ENCODE measurements at places on chromosomes 3 and 15.

GRCh38 chr3:164155400-164155799, 922.9 kb downstream of the SI start:
- DNase-seq = no peak

GRCh38 chr15:59570315-59570714, 41.3 kb upstream of the GCNT3 start:
- no peak for DNase-seq

DNA sequence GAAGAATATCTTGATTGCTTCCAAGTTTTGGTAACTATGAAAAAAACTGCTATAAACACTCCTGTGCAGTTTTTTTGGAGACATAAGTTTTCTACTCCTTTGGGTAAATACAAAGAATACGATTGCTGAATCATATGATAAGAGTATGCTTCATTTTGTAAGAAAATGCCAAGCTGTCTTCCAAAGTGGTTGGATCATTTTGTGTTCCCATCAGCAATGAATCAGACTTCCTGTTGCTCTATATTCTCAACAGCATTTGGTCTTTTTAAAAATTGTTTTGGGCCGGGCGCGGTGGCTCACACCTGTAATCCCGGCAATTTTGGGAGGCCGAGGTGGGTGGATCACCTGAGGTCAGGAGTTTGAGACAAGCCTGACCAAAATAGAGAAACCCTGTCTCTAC, 14.5 kb downstream of the BTD start:
- no peak for DNase-seq

GRCh38 chr3:186782542-186783057, 777 bp upstream of the EIF4A2 start:
- peak; percentile 54 for DNase-seq

- DNase-seq = peak; percentile 55
These were observed 378.2 kb upstream of the AZI2 start for GRCh38 chr3:28726840-28727239.

- peak; percentile 88 for DNase-seq
These were observed 270.8 kb downstream of the UACA start for GRCh38 chr15:70492240-70493177.

DNA sequence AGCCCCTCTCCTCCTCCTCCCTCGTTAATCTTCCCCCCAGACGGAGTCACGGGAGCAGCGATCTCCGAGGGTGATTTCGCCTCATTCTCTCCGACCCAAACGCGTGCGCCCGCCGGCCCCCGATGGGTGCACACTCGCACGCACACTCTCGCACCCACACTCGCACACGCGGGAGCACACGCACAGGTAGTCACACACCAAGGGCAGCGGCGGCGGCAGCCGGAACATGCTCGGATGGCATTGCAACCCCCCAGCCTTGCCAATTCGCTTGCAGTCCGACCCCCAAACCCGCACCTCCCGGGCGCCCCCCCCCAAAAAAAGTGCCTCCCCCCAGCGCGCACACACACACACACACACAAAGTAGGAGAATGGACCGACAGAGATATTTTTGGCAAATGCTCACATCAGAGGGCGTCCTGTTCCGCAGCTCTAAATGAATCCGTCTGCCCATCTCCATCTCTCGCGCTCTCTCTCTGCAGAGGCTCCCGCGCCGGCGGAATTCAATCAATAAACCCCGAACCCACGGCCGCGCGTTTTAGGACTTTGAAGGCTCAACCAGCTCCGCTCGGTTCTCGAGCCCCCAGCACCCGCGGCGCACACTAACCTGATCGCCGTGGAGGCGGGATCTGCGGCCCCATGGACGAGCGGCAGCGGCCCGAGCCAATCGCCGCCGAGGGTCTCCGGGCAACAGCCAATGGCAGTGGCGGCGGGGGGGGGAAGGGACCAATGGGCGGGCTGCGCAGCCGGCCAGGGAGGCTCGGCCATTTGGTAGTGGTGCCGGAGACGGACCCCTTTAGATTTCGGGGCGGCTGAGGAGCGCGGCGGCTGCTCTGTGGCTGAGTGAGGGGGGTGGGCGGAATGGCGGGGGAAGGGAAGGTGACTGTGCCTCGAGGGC, at the start of gene ANP32A:
ANP32A (minus strand) TSS at position 601 of the 895 bp plus-strand sequence; CDS start at position 457, 144 bp downstream.
- DNase-seq = peak; percentile 88

GRCh38 chr15:70658641-70659040, 104.7 kb downstream of the UACA start:
- no peak for DNase-seq

- DNase-seq = no peak
These were observed 43.7 kb upstream of the CD47 start for GRCh38 chr3:108134555-108134880.

DNA sequence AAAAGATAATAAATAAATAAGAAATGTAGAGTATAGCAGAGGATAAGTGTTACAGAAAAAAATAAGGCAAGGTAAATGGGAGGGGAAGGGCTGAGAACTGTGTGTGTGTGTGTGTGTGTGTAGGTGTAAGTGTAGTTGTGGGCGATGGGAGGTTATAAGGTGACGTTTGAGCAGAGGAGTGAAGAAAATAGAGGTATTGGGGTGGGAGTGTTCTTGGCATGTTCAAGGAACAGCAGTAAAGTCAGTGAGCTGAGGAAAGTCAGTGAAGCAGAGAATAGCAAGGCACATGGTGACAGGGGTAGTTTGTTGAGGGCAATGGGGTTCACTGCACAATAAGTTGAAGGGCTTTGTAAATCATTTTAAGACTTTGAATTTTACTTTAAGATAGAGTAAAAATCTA, 30.9 kb upstream of the ZNF148 start:
- DNase-seq = no peak

- DNase-seq = no peak
These were observed 78.5 kb downstream of the HMG20A start for GRCh38 chr15:77499087-77499760.

DNA sequence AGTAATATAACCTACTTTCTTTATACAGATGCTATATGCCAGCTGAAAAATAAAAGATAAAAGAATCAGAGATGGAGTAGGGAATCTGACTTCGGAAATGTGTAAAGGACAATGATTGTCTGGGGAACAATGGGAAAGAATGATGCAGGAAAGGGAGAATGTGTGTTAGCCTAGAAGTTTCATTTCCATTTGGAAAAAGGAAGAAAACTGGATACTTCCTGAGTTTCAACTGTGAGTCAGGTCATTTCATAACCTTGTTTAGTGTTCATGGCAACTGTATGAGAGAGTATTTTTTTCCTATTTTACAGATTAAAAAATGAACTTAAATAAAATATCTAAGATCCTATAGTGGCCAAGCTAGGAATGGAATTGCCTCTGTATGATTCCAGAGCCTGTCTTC, 261.3 kb upstream of the NECTIN3 start:
- DNase-seq = no peak

DNA sequence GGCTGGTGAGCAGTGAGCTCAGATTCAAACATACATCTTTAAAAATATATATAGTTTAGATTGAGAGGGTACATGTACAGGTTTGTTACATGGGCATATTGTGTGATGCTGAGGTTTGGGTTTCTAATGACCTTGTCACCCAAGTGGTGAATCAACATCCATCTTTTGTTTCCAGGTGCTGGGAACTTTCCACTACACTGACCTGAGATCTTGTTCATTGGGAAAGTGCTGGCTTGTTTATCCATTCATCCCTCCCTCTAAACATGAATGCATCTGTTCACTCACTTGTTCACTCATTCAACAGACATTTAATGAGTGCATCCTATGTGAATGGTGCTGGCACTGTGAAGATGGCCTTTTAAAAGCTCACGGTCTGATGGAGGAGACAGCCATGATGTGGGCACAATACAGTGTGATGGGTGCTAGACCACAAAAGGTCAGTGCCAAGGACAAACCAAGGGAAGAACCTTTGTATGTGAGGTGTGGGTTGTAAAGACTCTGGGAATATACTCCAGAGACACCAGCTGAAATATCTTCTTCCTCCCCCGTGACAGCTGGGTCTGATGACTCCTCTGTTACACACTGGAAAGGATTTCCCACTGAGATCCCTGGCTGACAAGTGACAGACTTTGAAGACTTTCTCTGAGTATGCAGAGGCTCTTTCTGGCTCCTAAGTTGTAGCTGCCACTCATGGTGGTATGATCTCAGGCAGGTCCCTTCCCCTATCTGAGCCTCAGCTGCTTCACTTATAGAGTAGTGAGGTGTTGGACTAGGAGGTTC, 16.2 kb upstream of the ITGA11 start:
- DNase-seq = no peak

- DNase-seq = no peak
These were observed 220.9 kb upstream of the LRRFIP2 start for GRCh38 chr3:37395286-37395685.

- no peak for DNase-seq
These were observed 550.2 kb downstream of the ZBBX start for GRCh38 chr3:166829896-166830295.

DNA sequence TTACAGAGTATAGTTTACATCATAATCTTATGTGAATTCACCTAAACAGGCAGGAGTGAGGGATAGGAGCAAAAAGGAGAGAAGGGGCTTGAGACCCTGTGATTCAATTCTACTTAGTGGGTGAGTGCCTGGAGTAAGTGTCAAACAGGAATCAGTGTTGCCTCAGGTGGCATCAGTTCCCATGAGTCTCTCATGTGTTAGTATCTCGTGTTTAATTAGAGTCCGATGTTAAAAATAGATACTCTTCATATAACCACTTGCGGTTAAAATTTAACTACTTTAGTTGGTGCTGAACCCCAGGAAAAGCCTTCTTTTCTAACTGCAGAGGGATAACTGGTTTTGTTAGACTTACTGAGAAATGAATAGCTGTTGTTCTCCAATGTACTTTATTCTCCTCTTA, 251.5 kb downstream of the SUCLG2 start:
- DNase-seq = no peak

DNA sequence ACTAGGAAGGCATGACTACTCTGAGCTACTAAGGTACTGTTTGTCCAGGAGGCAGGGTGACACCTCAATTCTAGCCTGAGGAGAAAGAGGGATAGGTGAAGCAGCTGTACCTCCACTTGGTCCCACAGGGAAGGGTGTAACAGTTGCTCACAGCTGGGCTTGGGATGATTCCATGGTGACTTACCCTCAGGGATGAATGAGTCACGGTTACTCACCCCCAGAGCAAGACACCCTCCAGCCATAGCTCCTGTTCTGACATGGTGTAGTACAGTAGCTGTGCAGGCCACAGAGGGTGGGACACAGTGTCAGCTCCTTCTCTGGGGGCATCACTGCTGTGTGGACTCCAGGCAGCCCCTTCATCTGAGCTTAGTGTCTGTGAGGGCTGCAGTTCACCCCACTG, 868.6 kb upstream of the SEMA6D start:
- peak; percentile 13 for DNase-seq

DNA sequence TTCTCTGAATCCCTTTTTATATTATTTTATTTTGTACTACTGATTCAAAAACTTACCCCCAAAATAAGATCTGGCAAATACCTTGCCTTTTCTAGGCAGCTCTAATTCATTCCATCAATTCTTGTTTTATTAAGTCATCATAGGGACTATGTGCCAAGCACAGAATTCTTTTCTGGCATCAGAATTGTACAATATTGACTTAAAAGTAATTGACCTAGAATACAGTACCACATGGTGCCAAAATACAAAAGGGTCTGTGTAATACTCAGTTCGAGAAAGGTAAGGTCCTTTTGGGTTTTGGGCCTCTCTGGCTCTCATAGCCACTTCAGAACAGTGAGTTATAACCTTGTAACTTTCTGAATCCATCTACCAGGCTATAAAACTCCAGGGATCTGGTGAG, 46.2 kb downstream of the KBTBD8 start:
- DNase-seq = no peak

DNA sequence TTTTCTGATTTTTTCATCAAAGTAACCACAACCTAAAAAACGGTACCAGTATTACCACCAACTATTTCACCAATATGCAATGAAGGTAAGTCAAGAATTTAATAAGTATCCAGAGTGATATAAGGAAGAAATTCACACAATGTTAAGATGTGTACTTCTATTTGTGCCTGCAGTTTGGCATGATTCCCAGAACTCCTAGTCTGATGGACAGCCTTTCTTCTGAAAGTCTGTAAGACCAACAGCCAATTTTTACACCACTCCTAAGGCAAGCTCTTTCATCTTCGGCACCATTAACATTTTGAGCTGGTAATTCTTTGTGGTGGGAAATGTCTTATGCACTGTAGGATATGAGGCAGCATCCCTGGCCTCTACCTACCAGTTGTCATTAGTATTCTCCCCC, 108.3 kb downstream of the VPS13C start:
- no peak for DNase-seq

DNA sequence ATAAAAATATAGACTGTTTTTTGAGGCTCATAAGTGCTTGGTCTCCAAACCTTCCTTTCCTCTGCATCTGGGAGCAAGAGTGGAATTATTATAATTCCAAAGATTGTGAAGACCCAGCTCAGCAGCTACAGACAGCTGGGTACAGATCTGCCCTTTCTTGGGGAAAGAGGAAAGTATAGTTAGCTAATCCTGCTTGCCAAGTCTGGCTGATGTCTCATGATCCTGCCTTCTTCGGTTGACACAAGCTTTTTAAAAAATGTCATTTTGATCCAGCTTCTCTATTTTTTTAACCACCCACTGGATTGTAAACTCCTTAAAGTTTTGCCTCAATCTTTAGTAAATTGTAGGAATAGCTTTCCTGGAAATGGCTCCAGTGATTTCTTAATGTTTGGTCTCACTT, 181.1 kb downstream of the LRTM1 start:
- DNase-seq = no peak

DNA sequence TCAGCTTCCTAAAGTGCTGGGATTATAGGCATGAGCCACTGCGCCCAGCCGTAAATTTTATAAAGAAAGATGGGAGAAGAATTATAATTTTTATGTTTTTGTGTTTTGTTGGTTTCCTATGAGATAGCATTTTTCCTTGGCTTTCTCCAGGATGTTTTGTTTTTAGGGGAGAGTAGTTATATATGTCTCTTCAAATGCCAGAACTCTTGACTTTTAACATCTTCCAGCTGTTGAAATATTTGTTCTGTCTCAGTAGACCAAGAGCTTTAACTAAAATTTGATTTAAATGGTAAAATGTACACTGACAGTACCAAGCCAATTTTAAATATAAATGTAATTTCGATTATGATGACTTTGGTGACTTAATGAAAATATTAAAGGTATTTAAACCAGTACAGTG, 96.8 kb downstream of the DHX36 start:
- DNase-seq = no peak

GRCh38 chr3:169310184-169310939, 353.1 kb downstream of the MECOM start:
- no peak for DNase-seq

GRCh38 chr3:61684386-61684785, 123.0 kb downstream of the PTPRG start:
- DNase-seq = no peak

- no peak for DNase-seq
These were observed 19.9 kb upstream of the POLR2M start for GRCh38 chr15:57686657-57687056.

DNA sequence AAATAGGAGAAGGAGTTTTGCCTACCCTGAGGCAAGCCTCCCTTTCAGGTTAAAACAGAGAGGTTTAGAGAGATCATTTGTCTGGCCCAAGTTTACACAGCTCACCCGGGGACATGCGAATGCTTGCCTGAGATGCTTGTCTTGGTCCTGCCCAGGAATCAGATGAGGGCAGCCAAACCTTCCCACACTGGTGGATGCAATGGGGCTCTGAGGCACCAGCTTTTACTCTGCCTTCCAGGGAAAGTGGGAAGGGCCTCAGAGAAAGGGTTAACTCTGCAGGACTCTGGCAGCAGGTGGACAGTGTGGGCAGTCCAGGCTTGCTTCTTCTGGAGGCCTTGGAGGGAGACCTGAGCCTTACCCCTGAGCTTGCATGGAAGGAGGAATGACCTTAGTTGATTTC, 90.0 kb downstream of the LRRK1 start:
- DNase-seq = no peak

GRCh38 chr15:59817834-59818233, 128.7 kb upstream of the BNIP2 start:
- no peak for DNase-seq

All from ACHN (cell line).